SW480 (cell line): ENCODE measurements at places on chromosomes 4 and X.

GRCh38 chrX:110086162-110086915 lies 83.4 kb downstream of the TMEM164 start:
- no peak for DNase-seq

GRCh38 chrX:109345856-109346255 lies 136.0 kb downstream of the GUCY2F start:
- no peak for DNase-seq

- DNase-seq: no peak
Measured at GRCh38 chr4:19580095-19580494, 671.6 kb upstream of the SLIT2 start.

- DNase-seq: no peak
Measured at GRCh38 chr4:185256446-185256845, 47.0 kb downstream of the SNX25 start.

- no peak for DNase-seq
Measured at GRCh38 chr4:97208749-97209148, 934.5 kb downstream of the STPG2 start.

DNA sequence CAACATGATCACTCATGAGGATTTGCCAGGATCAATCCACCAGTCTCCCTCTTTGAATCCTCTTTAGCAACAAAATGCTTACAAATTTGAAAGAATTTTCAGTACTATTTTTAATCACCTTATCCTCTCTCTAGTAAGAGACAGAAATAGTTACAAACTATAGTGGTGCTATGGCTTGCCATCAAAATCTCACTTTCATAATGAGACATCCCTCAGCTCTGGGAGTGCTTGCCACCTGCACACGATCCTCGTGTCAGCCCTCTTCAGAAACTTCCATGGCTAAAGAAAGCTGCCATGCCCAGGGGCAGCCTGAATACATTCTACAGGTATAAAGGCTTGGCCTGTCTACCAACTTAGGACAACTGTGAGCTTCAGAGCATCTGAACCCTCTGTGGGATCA lies 5.1 kb upstream of the DHX15 start:
- DNase-seq: no peak

GRCh38 chr4:152957437-152958171 lies 21.5 kb downstream of the FHDC1 start:
- DNase-seq: peak; percentile 35

DNA sequence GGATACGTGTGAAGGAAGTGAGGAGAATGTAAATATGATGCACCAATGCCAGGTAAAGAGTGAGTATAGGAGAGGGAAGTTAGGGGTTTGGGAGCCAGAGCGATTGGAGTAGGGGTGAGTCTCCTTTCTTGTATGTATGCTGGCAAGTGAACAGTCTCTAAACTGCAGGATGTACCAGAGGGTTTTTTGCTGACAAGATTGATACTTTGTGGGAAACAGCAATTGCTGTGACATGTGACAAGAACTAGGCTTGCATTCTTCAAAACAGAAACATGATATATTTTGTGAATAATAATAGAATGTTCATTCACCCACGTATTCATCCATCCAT lies 706 bp downstream of the CHIC1 start:
- peak; percentile 34 for DNase-seq

DNA sequence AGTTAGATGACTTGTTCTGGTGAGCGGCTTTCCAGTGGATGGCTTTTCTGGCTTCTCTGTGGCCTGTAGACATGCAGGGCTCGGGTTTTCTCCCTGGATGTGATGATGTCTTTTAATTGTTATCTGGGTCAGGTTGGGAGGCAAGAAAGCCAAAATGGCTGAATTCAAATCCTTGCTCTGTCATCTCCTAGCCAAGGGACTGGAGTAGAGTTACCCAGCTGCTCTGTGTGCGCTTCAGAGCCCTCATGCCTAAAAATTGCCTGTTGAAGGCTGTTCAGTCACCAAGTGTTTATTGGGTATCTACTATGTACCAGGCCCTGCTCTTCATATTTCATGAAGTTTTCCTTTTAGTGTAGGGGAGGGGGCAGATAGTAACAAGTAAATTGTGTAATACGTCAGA lies 7.3 kb downstream of the DCUN1D4 start:
- DNase-seq: no peak

DNA sequence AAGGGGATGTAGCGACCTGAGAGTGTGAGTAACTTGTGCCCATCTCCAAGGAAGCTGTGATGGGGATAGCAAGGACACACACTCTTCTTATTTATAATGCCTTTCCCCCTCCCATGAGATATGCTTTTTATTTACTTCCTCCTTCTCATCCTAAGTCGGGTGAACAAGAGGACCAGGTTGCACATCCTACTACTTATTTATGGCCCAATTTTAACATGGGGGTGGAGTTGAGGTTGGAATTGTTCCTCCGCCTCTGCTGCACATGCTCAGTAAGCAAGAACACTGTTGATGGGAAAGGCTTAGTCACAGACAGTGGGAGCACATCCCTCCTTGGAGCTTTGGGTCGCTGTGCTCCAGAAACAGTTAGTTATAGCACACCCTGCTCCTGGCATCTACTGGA lies 15.2 kb upstream of the TLR8 start:
- DNase-seq: no peak

DNA sequence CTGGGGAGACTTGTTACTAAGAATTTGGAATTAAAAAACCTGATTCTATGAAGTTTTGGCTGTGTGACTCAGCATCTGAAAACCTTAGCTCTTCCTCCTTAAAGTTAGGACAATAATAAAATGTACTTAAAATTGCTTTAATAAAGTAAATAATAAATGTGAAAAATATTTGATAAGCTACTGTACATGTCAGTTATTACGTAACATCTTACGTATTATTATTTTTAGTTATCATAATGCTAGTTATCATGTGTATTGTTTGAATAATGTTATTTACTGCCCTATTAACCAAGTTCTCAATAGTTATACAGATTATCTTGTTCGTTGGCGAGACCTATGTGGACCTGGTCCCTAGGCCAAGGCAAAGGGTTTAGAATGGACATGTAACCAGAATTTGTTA lies 449.2 kb upstream of the ADGRL3 start:
- DNase-seq: no peak

GRCh38 chr4:73648478-73648877 lies 28.2 kb upstream of the RASSF6 start:
- DNase-seq: no peak

GRCh38 chrX:42746606-42747005 lies 31.4 kb downstream of the PPP1R2C start:
- no peak for DNase-seq

- no peak for DNase-seq
Measured at GRCh38 chr4:186234367-186234766, 7.1 kb downstream of the KLKB1 start.

DNA sequence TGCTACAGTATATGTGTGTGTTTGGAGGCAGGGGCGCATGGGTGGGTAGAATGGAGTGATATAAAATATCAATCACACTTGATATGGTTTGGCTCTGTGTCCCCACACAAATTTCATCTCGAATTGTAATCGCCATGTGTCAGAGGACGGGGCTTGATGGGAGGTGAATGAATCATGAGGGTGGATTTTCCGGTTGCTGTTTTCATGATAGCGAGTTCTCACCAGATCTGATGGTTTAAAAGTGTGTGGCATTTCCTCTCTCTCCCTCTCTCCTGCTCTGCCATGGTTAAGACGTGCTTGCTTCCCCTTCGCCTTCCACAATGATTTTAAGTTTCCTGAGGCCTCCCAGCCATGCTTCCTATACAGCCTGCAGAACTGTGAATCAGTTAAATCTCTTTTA lies 14.8 kb downstream of the SOWAHB start:
- DNase-seq: no peak

DNA sequence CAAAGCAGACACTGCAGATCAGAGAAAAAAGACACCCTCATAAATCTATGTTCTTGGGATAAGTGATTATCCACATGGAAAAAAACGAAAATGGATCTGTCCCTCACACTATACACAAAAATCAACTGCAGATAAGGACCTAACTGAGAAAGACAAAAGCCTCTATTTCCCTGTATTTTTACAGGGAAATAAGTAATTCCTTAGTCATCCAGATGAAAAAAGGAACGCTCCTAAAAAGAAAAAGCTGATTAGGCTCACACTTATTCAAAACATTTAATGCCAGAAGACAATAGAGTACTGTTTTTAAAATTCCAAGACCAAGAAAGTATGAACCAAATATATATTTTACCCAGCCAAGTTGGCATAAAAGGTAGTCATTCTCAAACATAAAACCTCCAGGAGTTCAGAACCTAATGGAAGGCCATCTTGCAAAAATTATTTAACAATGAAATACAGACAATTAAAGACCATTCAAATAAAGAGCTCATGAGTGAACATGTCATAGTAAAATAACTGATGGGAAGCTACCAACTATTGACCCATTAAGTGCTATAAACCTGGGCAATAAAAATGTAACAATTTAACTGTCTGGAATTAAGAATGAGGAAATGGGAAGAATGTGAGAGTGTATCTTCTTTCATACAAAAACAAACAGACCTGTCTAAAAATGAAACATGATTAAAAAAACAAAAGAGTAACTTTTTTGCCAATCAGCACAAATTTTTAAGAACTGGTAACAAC lies 20.4 kb downstream of the PAPSS1 start:
- no peak for DNase-seq

GRCh38 chr4:26788341-26788733 lies 72.3 kb upstream of the STIM2 start:
- DNase-seq: no peak

- DNase-seq: peak; percentile 53
Measured at GRCh38 chr4:103075894-103076746, 441 bp downstream of the SLC9B2 start.

GRCh38 chr4:152972821-152973628 lies 36.9 kb downstream of the FHDC1 start:
- no peak for DNase-seq

GRCh38 chr4:68167166-68167565 lies 37.5 kb upstream of the TMPRSS11F start:
- DNase-seq: no peak

- no peak for DNase-seq
Measured at GRCh38 chr4:110034026-110034393, 121.3 kb downstream of the EGF start.

- no peak for DNase-seq
Measured at GRCh38 chr4:4426511-4427120, 39.7 kb downstream of the NSG1 start.

DNA sequence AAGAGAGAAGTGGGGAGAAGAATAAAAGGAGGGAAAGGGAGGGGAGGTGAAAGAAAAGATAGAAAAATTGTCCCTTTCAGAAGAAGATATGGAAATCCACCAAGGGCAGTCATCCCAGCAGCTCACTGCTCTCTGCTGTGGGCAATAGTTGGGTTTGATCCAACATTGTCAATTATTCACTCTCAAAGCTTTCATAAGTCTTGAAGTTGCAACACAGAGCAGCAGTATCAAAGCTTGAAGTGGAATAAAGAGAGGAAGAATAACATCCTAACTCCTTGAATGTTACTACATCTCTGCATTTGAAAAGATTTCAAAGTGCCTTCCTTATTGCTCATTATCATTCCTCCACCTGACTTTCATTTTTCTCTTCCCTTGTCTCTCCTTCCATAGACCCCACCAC lies 62.3 kb upstream of the HHIP start:
- DNase-seq: no peak

GRCh38 chrX:106457802-106458201 lies 154.0 kb upstream of the RADX start:
- DNase-seq: no peak
